Stimulated activated naive B cell treated with anti-CD40 and anti-IgM and Interleukin-4, amounts not matched to agents 10 μg/mL and 1 μg/mL and 100 μg/mL, for 72 hours (primary cell): ENCODE measurements at places on chromosomes 1 and 21.
A peak's percentile ranks its signal among the peaks of the same experiment; 100 is the strongest.

DNA sequence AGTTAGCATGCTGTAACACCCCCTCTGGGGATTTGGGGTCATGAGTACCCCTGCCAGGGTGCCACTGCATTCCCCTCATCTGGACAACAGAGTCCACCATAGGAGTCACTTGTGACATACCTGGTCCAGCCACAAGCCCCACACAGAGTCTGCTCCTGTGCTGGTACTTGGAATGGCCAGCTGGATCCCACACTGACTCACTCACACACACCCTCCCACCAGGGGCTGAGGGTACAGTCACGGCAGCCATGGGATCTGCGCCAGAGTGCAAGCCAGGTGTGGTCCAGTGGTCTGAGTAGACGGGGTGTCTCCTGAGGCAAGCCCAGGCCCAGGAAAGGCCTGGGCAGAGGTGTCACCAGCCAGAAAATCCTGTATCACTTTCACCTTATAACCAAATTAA, 67.7 kb downstream of the MRPL39 start:
- no peak for DNase-seq

DNA sequence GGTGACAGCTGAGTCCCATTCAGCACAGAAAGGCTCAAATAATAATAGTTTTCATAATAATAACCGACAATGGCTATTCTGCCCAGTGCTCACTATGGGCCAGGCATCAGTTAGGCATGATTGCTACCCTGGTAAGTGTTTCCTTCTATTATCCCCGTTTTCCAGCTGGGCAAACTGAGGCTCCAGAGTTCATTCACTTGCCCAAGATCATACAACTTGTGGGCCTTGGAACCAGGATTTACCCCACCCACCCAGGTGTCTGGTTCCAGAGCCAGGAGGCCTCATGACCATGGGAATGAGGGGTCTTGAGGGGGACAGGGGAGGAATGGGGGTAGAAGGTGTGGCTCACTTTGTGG, 518 bp downstream of the PLOD1 start:
- DNase-seq: no peak

- no peak for DNase-seq
Measured at GRCh38 chr1:190323530-190323929, 154.1 kb downstream of the BRINP3 start.

- DNase-seq: no peak
Measured at GRCh38 chr1:231493421-231494185, 34.9 kb upstream of the TSNAX start.

DNA sequence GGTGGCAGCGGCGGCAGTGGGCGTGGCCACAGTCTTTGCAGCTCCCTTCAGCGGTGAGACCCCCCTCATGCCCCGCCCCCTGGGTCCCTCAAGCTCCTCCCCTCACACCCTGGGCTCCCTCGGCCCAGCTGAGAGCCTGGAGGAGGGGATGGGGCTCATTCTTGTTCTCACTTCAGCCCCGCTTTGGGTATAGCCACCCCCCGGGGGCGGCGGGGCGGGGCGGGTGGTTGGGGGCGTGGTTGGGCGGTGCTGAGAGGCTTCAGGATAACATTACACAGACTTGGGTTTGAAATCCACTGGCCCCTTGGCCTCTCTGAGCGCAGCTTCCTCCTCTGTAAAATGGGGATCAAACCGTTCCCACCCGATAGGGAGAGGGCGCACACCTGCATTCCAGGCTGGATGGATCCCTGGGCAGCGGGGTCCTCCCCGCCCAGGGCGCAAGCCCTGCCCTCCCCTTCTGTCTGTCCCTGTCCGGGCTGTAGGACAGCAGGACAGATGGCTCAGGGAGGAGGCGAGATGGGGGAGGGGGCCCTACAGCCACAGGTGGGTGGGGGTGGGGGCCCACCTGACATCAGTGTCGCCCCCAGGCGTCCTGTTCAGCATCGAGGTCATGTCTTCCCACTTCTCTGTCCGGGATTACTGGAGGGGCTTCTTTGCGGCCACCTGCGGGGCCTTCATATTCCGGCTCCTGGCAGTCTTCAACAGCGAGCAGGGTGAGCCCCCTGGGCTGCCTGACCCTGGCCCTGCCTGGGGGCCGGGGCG, 5.1 kb downstream of the CLCNKA start:
- no peak for DNase-seq

DNA sequence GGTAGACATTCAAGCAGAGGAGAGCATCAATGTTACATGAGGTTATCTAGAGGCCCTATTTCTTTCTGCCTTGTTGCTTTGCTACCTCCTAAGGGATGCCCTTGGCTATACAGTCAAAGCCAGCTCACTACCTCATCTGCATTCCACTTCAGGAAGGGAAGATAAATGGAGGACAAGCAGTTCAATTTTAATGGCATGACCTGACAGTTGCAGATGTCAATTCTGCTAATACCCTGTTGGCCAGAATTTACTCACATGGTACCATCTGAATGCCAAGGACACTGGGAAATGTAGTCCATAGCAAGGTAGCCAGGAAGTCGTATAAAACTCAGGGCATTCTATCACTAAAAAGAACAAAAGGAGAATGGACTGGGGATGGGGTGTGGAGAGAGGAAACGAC, 31.5 kb downstream of the PALMD start:
- no peak for DNase-seq

DNA sequence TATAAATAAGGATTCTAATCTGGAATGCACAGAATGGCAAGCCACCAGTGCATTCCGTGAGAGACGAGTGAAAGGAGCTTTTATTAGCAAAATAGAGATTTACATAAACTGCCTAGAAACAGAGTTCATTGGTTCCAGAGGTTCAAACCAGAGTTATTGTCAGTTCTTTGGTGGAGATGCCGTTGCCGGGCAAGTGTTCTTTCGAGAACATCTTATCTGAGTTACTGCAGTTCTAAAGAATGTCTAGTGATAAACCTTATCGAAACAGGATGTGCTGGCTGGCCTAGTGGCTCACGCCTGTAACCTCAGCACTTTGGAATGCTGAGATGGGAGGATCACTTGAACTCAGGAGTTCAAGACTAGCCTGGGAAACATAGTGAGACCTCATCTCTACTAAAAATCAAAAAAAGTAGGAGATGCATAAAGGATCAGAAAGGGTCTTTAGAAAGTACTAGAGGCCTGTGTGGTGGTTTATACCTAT, 19.9 kb upstream of the EVI5 start:
- no peak for DNase-seq

DNA sequence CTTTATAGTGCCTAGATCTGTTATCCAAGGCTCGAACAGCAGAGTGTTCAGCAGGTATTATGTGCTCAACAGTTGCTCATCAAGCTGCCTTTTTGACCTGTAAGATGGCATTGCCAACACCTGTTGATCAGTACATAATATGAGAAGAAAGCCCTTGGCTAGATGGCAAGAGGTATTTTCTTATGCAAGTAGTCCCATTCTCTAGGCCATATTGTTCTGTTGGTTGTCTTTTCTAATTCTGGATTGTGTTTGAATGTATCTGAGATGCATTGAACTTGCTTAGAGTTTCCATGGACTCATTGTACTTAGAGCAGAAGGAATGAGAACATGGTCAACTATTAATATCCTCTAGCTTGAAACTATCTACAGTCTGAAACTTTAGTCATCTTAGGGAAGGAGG, 57.4 kb downstream of the LRRC8D start:
- no peak for DNase-seq

DNA sequence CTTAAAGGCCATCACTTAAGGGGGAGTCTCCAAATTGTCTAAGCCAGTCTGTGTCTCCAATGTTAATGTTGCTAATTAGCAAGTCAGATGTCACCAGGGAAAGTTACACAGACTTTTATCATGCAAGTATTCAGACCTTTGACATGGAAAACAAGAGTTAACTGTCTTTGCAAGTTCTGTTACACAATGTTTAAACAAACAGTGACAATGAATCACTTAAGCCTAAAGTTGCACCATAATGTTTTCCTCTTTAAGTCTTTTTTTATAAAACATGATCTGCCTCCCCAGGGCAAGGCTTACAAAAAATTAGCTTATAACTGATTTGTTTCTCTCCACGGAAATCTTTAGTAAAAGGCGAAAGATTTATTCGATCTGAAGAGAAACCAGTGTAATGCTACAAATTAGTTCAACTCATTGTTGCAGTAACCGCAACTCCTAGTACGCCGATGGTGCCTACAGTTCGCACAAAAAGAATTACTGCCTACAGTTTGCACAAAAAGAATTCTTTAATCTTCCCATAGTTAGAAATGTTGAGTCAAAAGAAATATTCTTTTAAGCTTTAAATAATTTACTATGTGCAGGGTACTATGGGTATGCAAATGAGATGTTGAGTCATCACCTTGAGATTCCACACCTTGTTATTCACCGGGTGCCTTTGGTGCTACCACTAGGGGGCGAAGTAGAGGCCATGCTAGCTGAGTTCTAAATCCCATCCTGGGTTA, 45.3 kb downstream of the HHAT start:
- peak; percentile 59 for DNase-seq

GRCh38 chr1:48182439-48182838, 40.1 kb upstream of the SLC5A9 start:
- DNase-seq: peak; percentile 5

GRCh38 chr1:29601021-29601420, 364.7 kb downstream of the PTPRU start:
- DNase-seq: no peak

DNA sequence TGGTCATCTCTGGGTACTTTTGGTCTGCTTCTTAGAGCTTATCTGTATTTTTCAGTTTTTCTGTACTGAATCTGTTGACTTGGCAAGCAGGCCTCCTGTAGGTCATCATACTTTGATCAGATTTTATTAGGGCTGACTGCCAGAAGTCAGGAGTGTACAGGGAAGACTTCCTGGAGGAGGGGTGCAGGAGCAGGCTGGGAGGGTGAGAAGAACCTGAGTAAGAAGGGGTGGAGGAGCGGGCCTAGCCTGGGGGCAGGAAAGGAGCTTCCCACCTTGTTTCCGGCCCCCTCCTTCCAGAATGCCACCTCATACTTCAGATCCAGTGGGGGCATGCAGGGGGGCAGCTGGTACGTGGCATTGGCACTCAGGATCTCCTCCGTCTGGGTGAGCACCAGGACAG, 18.3 kb upstream of the IL22RA1 start:
- DNase-seq: no peak

GRCh38 chr1:211751438-211751837, 76.0 kb upstream of the NEK2 start:
- no peak for DNase-seq

DNA sequence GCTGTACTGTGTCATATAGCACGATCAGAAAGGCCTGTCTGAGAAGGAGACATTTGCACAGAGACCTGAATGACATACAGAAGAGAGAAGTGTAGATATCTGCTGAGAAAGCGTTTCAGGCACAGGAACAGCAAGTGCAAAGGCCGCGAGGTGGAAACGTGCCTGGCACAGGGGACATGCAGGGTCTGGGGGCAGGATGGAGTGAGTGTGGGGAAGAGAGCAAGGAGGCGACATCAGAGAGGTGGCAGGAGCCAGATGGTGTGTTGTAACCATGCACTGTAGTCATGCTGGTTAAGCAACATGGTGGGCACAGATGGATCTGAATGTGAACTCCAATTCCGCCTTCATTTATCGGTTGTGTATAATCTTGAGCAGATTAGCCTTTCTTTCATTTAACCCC, 13.0 kb downstream of the KRTCAP2 start:
- no peak for DNase-seq

DNA sequence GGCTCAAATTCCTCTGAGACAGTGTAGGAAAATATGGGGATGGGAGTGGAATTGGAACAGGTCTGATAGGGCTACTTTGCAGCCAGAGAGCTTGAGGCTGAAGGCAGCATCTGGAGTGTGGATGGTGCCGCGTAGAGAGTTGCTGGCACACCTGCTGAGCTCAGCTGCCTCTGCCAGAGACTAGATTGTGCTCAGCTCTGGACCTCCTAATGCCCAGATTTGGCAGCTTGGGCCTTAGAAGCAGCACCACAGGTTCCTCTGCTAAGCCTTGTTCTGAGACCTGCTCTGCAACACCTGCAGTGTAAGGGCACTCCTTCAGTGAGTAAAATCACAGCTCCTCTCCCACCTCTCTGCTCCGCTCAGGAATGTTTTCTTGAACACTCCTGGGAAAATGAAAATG, 23.3 kb downstream of the ACOT11 start:
- DNase-seq: no peak

DNA sequence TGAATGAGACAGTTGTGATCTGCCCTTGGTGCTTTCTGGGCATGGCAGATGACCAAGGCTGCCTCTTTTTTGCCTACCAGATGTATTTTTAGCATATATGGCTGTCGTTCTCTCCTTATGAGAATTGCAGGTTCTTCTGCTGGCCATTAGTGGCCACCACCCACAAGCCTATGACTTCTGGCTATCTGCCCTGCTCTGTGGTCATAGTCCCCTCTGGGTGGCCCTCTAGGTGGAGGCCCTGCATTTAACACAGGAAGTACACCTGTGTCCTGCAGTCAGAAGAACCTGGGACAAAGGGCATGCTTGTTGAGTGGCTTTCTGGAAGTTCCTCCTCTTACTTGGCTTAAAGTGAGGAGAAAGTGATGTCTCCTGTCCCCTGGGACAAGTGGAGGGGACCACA, 6.5 kb downstream of the FCAMR start:
- no peak for DNase-seq

GRCh38 chr1:205375835-205376545, 19.3 kb upstream of the KLHDC8A start:
- no peak for DNase-seq

GRCh38 chr1:198577444-198577843, 37.0 kb upstream of the ATP6V1G3 start:
- DNase-seq: no peak

GRCh38 chr1:27332536-27333281, 9.1 kb upstream of the SYTL1 start:
- DNase-seq: no peak

- DNase-seq: no peak
Measured at GRCh38 chr1:205760606-205761005, 10.6 kb upstream of the NUCKS1 start.

- DNase-seq: no peak
Measured at GRCh38 chr1:78419309-78419708, 71.5 kb upstream of the PTGFR start.

GRCh38 chr21:42165901-42166300, 53.0 kb upstream of the ABCG1 start:
- no peak for DNase-seq

DNA sequence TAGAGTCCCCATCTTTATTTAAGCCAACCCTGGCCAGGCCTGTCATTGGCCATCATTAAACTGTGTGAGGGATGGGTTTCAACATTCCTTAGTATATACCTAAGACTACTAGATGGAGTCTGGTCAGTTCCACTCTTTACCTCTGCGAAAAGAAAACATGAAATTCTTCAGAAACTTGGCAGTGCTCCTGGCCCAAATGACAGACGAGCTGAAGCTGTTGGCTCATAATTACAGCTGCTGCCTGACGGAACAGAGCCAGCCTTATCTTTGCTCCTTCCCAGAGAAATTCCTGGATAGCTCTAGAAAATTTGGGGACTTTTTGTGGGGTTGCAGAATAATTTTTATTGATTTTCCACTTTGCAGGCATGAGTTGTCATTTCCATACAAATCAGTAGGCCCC, 30.4 kb downstream of the NPHS2 start:
- DNase-seq: no peak

- peak; percentile 43 for DNase-seq
Measured at GRCh38 chr21:45074818-45075595, 627 bp downstream of the ADARB1 start.

GRCh38 chr21:46472246-46472645, 13.6 kb downstream of the DIP2A start:
- no peak for DNase-seq

GRCh38 chr1:187143783-187144182, 315.0 kb downstream of the PLA2G4A start:
- no peak for DNase-seq

GRCh38 chr1:247440001-247440620, 17.8 kb downstream of the OR2B11 start:
- peak; percentile 79 for DNase-seq
